ENCODE measurements at places on chromosomes 7 and 10. TPM values are rescaled to one million over a fixed set of nuclear protein-coding genes. Genes with fewer than 3 reads are reported as not detected.

DNA sequence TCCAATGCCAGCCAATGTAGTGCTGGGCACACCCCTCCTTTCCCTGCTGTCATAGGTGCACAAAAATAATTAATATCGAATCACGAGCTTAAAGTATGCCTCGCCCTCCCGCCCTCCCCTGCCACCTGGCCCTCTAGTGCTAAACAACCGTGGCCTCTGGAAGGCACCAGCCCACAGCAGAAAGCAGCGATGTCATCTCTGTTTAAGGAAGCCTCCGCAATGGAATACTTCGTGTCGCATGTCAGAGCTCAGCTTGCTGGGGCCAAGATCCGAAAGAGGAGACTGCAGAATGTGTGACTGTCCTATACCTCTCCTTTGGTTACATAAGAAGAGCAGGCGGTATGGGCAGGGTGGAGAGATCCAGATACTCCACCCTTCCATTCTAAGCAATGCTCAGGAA is 71.5 kb downstream of the RHOBTB1 start:
- DNase-seq, result no peak

GRCh38 chr7:152078786-152079185 is 53.3 kb downstream of the GALNT11 start:
- DNase-seq, result no peak

UPK3BL2 gene
- polyA plus RNA-seq, result 26.8 TPM

DNA sequence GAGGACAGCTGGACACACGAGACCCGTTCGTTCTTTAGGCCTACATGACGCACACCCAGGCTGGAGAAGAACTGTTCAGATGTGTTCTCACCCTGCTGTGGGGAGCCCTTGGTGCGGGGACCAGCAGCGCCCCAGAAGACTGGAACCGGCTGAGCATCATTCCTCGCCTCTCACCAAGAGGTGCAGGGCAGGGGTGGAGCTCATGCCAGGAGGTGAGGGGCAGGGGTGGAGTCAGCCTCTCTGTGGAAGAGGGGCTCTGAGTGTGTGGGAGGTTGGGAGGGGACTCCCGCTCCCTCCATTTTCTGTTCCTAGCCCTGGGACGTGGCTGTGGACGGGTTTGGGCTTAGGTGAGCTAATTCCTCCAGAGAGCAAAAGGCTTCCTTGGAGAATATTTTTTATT is 66.0 kb upstream of the SHH start:
- DNase-seq, result no peak

- DNase-seq, result no peak
These were observed 2.8 kb upstream of the ZC3HAV1 start for GRCh38 chr7:139112316-139112715.
